Stimulated activated CD4-positive, alpha-beta T cell treated with anti-CD3 and anti-CD28 coated beads, Interleukin-2, amount 100 ng/mL, for 48 hours (primary cell): ENCODE measurements at places on chromosomes 7 and 10.
A peak's percentile ranks its signal among the peaks of the same experiment; 100 is the strongest.

- no peak for DNase-seq
Observed at GRCh38 chr10:101939729-101940128, 96.1 kb upstream of the KCNIP2 start.

- DNase-seq = no peak
Observed at GRCh38 chr10:128572696-128573095, 446.5 kb upstream of the MKI67 start.

- no peak for DNase-seq
Observed at GRCh38 chr7:16999541-17000267, 117.9 kb upstream of the AGR3 start.

DNA sequence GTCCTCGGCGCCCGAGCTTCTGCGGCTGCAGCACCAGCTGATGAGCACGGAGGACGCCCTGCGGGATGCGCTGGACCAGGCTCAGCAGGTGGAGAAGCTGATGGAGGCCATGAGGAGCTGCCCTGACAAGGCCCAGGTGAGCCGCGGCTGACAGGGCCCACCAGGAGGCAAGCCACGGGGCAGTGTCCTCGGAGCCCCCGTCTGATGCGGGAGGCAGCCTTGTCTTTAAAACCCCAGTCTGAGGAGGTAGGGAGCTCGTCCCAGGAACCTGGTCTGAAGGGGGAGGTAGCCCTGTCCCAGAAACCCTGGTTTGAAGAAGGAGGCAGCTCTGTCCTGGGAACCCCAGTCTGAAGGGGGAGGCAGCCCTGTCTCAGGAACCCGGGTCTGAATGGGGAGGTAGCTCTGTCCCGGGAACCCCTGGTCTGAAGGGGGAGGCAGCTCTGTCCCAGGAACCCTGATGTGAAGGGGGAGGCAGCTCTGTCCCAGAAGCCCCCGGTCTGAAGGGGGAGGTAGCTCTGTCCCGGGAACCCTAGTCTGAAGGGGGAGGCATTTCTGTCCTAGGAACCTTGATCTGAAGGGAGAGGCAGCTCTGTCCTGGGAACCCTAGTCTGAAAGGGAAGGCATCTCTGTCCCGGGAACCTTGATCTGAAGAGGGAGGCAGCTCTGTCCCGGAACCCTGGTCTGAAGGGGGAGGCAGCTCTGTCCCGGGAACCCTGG is 53.1 kb upstream of the GTF2IRD1 start:
- no peak for DNase-seq

GRCh38 chr7:29102558-29103151 is 43.7 kb downstream of the CPVL start:
- DNase-seq = peak; percentile 37

DNA sequence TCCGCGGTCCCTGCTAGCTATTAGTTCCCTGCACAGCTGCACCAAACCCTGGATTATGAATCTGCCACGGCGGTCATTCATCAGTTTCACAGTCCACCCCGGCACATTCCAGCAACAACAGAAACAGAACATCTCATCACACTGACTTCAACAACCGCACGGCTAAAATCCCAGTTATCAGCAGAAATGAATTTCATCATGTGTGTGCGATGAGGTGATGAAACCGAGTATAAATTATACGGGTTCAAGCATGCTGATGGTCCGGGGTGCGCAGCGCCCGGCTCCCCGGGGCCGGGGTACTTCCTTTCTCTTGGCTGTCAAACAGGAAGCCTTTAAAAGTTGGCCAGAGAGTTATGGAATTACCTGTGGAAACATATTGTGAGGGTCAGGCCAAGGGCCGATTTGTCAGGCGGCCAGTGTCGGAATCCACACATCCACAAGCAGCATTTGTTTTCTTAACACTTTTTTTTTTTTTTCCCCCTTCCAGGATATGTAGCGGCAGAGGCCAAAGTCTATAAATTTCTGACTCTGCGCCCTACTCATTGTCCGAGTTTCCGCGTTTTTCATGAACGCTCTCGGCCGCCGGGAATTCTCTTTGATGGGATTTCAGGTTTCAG is 420.9 kb upstream of the MGMT start:
- DNase-seq = no peak

DNA sequence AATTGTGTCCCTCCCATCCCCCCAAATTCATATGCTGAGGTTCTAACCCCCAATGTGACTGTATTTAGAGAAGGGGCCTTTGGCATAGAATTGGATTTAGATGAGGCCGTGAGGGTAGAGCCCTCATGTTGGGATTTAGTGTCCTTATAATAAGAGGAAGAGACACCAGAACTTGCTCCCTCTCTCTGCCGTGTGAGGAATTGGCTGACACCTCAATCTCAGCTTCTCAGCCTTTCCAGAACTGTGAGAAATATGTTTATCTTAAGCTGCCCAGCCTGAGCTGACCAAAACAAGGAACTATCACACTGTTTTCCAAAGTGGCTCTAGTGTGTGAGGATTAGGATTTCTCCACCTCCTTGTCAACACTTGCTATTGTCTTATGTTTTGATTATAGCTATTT is 400.0 kb upstream of the FZD8 start:
- no peak for DNase-seq

DNA sequence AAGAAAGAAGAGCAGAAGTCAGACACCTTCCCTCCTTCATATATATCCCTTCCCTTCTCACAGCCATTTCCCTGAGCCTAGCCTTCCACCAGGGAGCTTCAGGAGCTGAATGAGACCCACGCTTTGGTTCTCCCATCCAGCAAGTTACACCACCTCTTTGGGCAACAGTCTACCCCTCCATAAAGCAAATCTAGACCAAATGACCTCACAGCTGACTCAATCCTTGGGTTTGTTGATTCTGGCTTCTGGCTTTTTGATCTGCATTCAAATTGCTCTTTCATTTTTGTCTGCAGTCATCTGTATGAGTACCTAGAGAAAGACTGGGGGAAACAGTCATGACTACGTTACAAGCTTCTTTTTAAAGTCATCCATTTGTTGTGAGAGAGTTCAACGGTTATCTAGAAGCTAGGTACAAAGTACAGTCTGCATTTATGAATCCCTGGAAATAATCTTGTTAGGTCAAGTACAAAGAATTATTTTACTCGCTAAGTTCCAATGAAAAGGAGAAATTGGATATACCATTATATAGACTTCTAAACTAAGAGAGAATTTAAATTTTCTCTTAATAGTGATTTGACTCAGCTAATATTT is 86.3 kb downstream of the RAB11FIP2 start:
- no peak for DNase-seq

- DNase-seq = no peak
Observed at GRCh38 chr7:121519548-121520521, 123.7 kb upstream of the FAM3C start.

DNA sequence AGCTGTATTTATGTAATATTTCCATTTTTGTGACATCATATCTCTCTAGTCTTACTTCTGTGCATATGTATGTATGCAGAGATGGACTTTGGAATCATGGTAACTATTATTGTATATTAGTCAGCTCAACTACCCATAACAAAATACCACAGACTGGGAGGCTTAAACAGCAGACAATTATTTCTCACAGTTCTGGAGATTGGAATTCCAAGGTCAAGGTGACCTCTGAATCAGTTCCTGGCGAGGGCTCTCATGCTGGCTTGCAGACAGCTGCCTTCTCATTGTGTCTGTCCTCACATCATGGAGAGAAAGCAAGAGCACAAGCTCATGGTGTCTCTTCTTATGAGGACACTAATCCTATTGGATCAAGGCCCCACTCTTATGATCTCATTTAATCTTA is 79.1 kb downstream of the RAMP3 start:
- DNase-seq = no peak
